ENCODE measurements at places on chromosomes 4 and X. TPM values are rescaled to one million over a fixed set of nuclear protein-coding genes. Genes with fewer than 3 reads are reported as not detected.
A peak's percentile ranks its signal among the peaks of the same experiment; 100 is the strongest.

DNA sequence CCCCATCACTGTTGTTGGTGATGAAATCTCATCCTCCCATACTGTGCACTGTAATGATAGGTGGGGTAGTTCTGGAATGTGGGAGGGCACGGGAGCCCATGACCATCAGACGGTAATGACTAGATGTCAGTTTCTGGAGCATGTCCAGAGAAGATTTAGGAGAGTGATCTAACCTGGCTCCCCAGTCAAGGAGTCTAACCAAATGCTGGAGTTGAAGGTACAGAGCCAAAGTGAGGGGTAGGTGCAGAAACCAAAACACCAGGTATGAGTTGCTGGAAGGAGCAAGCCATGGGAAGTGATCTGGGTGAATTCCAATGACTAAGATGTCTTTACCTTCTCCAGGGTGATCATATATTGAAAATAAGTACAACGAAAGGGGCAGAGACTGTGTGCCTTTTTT lies 296.9 kb downstream of the INPP4B start:
- DNase-seq = no peak

DNA sequence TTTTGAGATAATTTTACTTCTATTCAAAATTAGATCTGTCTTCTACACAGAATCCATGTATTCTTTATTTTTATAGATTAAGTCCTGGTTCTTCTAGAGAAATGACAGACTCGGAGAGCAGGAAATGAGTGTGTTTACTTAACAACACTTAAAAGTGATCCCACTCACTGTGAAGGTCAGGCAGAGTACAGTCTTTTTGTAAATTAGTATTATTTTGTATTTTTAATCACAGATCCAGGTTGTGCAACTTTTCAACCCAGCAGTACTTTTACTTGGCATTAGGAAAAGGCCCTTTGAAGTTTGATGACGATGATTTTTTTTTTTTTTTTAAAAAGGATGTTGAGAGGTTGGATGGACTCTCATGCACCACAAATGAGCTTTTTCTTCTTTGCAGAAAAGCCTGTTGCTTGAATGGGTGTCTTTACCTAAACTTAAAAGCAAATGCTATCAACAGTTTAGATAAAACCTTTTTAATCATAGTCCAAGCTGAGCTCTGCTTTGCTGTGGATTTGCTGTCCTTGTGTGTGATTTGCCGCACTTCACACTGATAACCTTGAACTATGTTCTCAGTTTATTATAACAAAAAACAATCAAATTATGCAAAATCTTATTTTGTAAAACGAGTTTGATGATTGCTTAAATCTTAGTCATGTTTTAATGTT lies 114.1 kb downstream of the MXRA5 start:
- DNase-seq = no peak

GRCh38 chr4:38396845-38397547 lies 267.0 kb upstream of the KLF3 start:
- no peak for DNase-seq

DNA sequence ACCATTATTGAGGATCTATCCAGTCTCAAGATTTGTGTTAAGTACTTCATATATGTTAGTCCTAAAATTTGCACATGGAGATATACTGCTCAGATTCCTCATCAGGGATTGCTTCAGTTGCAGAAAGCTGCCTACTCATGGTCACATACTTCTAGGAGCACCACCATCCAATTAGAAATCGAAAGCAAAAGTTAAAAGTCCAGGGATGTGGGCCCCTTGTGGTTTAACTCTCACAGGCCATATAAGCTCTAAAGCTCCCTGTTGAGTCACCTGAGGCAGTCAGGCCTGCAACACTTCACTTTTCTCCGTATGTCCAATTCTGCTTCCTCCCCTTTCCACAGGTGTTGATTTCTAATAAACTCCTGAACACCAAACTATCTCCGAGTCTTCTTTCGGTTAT lies 84.2 kb downstream of the CNOT6L start:
- DNase-seq = no peak

GRCh38 chr4:59060895-59061294 lies 1950.7 kb upstream of the IGFBP7 start:
- DNase-seq = no peak

The CTSO gene
- 15.3 TPM for total RNA-seq

DNA sequence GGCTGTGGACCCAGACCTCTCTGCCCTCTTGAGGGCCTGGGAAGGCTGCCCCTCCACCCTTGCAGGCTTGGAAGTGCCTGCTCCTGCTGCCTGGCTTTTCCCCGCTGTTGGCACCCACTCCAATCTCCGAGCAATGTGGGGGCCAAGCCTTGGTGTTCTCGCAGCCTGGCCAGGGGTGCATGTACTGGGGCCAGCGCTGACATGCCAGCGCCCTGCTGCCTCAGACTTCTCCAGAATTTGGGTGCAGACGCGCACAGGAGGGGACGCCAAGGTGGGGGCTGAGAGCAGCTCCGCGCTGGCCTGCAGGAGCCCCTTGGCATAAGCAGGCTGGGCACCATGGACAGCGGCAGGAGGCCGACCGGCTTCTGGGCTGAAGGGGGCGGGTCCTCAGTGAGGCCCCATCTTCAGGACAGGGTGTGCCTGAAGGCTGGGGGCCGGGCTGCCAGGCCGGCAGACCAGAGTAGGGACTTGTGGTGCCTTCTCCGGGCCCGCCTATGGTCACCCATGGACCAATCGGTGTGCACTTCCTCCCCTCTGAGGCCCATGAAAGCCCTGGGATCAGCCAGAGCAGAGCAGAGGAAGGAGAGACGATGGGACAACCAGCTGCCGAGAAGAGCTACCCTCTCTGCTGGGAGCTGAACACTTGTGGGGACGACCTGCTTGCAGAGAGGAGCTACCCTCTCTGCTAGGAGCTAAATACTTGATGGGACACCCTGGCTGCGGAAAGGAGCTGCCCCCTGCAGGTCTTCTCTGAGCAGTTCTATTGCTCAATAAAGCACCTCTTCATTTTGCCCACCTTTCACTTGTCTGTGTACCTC lies 118.3 kb downstream of the DNAAF6 start:
- DNase-seq = peak; percentile 44

- no peak for DNase-seq
Measured at GRCh38 chrX:153423652-153424051, 12.4 kb downstream of the ZFP92 start.

The MAOB gene
- total RNA-seq = 7.8 TPM

- DNase-seq = no peak
Measured at GRCh38 chr4:5742968-5743367, 32.0 kb downstream of the EVC start.

The MAP3K15 gene
- 1.0 TPM for total RNA-seq

DNA sequence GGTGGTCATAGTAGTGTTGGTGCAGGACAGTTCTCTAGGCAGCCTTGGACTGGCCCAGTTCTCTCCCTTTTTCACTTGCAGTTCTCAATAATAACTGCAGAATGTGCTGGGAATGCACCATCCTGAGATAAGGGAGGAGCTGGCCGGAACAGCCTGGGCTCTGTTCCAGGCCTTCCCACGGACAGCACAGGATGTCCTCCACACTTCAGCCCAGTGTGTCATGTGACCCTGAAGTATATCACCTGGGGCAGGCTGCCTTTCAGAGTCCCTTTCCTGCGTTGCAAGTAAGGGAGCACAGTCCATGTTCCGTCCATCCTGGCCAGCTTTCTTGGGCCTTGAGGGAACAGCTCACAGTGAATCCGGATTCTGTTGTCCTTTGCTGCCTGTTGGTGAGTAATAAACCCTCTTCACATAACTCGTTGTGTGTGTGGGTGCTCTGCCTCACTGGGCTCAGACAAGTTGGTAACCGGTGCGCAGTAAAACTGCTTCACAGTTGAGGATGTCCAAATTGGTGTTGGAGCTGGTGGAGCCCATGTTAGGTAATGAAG lies 32.3 kb upstream of the BBS12 start:
- no peak for DNase-seq

DNA sequence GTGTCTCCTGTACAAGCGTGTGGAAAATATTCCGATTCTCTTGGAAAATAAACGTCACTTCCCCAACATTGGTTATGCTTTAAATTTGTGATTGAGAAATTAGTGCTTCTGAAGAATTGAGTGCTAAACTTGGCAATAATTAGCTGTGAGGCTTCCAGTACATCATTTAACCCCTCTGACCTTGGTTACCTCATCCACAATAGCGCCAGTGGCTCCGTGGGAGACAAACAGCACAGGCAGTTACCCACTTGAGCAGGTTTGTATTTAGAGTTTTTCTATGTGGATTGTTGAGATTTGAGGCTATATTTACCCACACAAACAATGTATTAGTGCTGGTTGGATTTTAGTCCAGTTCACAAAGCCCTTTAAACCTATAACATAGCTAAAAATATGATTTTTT lies 476.5 kb downstream of the NKX6-1 start:
- no peak for DNase-seq

- peak; percentile 68 for DNase-seq
Measured at GRCh38 chr4:948101-948935, 16.1 kb downstream of the TMEM175 start.

DNA sequence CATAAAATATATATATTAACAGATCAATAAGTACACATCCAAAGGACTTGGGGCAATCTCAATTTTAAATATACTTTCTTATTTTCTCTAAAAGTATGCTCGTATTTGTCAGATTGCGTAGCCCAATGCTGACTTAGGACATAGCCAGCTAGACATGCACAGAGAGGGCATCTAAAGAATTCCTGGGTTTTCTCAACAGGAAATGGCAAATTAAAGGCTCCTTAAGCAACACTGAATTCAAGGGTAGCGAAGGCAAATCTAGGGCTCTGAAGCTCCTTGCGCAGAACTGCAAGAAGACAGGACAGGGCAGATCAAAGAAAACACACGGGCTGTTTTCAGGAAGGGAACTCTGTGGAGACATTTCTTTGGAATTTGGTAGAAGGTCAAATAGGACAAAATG lies 94.6 kb upstream of the FTHL17 start:
- DNase-seq = no peak

The MAGEC3 gene
- total RNA-seq = not detected

The ARHGAP6 gene
- 1.0 TPM for total RNA-seq

The FRYL gene
- 22.9 TPM for total RNA-seq

DNA sequence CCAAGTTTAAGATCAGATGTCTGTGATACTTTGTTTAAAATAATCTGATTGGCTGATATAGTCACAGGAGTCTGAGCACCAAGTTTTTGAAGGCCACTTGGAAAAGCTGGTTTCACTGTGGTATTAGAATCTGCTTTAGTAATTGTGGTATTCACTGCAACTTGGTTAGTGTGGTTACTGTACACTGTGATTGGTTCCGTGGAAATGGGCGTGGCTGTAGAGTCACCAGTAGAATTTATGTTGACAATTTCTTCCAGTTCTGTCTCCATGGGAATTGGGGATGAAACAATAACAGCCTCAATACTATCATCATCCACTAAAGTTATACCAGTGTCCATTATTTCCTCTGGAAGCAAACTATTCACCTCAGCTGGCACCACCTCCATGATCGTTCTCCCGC lies 26.2 kb downstream of the LIN54 start:
- no peak for DNase-seq

DNA sequence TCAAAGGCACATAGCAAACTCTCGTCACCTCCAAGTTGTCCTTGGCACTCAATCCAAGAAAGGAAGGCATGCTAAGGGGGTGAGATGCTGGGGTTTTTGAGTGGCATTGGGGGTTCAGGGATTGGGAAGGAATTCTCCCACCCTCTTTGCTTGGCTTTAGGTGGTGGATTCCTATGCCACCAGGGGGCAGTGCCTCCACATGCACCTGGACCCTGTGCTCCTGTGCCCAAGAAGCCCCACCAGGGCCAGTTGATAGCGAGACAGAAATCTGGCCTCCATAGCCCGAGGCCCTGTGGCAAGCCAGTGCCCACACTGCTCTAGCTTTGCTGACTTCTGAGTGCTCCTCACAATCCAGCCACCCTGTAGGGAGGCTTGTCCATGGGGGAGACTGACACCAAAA lies 2.0 kb upstream of the FATE1 start:
- no peak for DNase-seq

GRCh38 chr4:12545812-12546211 lies 938.3 kb downstream of the RAB28 start:
- DNase-seq = no peak

The F11 gene
- 24.2 TPM for total RNA-seq

GRCh38 chr4:120749445-120750151 lies 172.9 kb downstream of the PRDM5 start:
- no peak for DNase-seq

The MSANTD1 gene
- total RNA-seq = 0.83 TPM

DNA sequence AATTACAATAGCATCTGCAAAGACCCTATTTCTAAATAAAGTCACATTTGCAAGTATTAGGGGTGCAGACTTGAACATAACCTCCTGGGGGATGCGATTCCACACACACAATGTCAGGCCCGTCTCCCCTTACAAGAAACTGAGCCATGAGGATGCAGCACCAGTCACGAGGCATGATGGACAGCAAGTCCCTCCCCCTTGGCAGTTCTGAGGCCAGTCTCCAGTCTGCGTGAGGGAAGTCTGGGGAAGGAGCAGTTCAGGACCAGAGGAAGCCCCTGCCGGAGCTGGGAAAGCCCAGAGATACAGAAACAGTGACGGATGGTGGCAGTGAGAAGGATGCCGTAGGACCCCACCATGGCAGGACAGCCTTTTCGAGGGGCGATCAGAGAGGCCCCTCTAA lies 9.4 kb downstream of the FAM53A start:
- DNase-seq = no peak

The CLIC2 gene
- 7.5 TPM for total RNA-seq

DNA sequence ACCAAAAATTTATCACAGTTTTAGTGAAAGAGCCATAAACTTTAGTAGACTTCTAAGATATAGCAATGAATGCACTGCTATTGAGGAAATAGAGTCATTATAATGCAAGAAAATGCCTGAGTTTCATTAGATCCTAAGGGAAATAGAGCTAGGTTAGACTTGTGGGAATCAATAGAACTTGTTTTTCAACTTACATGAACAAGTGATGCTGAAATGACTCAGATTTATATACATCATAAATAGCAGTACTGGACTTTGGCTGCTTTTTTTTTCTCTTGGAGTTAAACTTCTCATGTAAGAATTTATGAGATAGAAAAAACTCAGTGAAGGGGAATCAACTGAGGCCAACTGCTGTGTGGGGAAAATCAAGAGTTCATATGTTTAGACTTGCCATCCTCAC lies 216.5 kb upstream of the AADAT start:
- no peak for DNase-seq

The HSFX4 gene
- total RNA-seq = not detected

The KCND1 gene
- 0.12 TPM for total RNA-seq

The SLITRK4 gene
- total RNA-seq = 0.73 TPM

DNA sequence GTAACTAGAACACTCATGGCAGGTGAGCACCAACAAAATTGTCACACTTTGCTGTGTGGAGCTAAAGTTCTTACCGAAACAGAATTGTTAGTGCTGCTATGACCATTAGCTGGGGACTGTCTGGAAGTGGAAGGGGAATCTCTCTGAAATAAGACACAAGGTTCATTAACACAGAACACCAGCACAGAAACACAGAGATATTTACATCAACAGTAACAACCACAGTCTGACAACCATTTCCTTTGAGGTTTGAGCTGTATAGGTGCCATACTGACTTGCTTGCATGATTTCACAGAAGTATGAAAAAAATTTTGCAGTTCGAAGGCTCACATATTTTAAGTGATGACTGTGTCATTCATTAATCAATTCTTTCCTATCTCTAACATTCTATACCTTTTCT lies 109.8 kb downstream of the NYX start:
- DNase-seq = no peak

The SRPK3 gene
- total RNA-seq = 0.20 TPM

GRCh38 chr4:82611527-82611926 lies 49.7 kb upstream of the TMEM150C start:
- DNase-seq = no peak

The TRIM75 gene
- total RNA-seq = not detected

GRCh38 chr4:52241916-52242315 lies 190.8 kb downstream of the SPATA18 start:
- no peak for DNase-seq

Data from pancreas (tissue), 10 donors.